Retinal pigment epithelial cell (primary cell): ENCODE measurements at places on chromosomes 1 and 21.
A peak's percentile ranks its signal among the peaks of the same experiment; 100 is the strongest.

DNA sequence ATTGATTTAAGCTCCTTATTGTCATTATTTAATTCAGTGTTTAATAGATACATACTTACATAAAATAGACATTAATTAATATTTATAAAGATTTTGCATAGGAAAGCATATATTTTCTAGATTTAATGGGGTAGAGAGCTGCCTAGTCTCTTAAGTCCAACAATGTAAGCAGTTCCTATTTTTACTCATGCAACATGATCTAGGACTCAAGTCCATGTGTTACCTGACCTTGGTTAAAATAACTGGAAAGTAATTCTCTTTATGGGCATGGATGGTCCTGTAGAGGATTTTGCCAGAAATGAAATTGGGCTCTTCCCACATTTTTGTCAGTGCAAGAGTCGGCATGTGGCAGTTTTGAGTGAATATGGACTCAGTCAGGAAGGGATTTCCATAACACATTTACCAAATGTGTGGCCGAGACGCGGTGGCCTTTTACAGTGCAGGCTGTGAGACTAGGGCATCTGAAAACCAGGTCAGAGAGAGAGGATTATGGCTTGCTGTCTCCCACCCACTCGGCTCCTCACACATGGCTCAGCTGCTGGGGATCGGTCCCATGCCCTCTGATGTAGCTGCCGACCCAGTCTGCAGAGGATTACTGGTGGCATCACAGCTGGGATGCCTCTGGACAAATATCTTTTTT is 6.2 kb upstream of the KIF1B start:
- DNase-seq: no peak

- DNase-seq: no peak
Observed at GRCh38 chr1:33288976-33289857, 31.7 kb downstream of the A3GALT2 start.

DNA sequence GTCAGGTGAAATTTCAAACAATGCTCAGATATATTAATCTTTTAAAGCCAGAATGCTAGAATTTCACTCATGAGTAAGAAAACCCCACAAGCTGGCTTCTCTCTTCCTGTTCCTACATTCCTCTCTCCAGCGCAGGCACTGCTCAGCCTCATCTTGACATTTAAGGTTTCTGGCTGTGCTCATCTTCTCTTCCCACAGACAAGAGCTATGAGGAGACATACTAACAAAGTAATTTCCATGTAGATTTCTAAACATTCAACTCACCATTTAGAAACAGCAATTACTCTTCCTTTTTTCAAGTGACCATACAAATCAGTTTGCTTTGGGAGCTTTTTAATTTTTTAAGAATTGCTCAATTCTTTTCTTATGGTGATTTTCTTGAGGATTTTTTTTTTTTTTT is 7.8 kb upstream of the LRRC8D start:
- DNase-seq: no peak

GRCh38 chr1:41498391-41498790 is 13.9 kb upstream of the EDN2 start:
- no peak for DNase-seq

DNA sequence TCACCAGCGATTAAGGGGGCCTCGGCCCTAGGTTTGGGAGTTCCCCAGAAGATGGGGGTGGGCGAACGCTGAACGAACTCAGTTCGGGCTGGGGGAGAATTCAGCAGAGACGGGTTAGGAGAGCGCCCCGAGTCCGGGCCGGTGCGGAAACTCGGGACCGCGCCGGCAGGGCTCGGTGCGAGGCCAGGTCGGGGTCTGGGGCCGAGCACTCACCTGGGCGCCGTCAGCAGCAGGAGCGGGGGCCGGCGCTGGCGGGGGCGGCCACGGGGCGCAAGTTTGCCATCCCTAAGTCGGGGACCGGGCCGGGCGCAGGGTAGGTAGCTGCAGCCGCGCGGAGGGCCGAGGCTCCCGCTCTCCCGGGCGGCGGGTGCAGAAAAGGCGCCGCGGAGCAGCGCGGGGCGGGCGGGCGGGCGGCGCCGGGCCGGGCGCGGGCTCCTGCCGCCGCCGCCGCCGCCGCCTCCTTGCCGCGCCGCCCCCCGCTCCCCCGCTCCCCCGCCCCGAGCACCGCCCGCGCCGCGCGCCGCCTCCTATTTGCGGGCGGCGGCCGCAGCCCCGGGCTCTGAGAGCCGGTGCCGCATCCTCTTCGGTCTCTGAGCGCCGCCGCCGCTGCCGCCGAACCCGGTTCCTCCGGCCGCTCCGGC is 349 bp downstream of the ADGRB2 start:
- DNase-seq: no peak

GRCh38 chr21:32437729-32438128 is 25.2 kb downstream of the EVA1C start:
- no peak for DNase-seq

- no peak for DNase-seq
Observed at GRCh38 chr1:173477286-173478093, at the start of gene PRDX6. Gene PRDX6 (plus strand): TSS chr1:173477335. CDS start chr1:173477398, 63 bp downstream.

DNA sequence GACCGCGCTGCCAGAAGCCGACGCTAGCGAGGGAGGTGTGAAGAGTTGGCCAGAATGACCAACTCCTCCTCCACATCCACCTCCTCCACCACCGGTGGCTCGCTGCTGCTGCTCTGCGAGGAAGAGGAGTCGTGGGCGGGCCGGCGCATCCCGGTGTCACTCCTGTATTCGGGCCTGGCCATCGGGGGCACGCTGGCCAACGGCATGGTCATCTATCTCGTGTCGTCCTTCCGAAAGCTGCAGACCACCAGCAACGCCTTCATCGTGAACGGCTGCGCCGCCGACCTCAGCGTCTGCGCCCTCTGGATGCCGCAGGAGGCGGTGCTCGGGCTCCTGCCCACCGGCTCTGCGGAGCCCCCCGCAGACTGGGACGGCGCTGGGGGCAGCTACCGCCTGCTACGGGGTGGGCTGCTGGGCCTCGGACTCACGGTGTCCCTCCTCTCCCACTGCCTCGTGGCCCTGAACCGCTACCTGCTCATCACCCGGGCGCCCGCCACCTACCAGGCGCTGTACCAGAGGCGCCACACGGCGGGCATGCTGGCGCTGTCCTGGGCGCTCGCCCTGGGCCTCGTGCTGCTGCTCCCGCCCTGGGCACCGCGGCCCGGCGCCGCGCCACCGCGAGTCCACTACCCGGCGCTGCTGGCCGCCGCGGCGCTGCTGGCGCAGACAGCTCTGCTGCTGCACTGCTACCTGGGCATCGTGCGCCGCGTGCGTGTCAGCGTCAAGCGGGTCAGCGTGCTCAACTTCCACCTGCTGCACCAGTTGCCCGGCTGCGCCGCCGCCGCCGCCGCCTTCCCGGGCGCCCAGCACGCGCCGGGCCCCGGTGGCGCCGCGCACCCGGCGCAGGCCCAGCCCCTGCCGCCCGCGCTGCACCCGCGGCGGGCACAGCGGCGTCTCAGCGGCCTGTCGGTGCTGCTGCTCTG is 1.2 kb downstream of the GPR88 start:
- DNase-seq: no peak

GRCh38 chr1:78437396-78437795 is 53.4 kb upstream of the PTGFR start:
- no peak for DNase-seq

- no peak for DNase-seq
Observed at GRCh38 chr1:12276225-12276624, 46.4 kb downstream of the VPS13D start.

GRCh38 chr1:147502760-147503159 is 38.5 kb upstream of the BCL9 start:
- DNase-seq: no peak

DNA sequence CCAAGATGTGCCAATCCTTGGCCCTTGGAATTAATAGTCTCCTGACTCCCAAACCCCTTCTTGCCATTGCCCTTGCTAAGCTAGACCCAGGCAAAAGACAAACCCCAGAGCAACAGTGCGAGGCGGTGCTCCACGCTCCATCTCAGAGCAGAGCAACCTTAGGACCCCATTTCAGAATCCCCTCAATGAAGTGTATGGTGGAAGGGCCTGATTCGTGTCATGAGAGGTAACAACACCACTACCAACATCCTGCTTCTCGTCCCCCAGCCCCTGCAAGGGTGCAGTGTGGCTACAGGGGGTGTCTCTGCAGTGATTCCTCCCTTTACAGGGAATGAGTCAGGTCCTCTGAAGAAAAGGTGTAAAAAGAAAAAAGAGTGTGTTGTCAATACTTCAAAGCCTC is 103.9 kb upstream of the IRF2BP2 start:
- DNase-seq: no peak

GRCh38 chr1:77036560-77036959 is 169.3 kb downstream of the ST6GALNAC5 start:
- DNase-seq: no peak

- no peak for DNase-seq
Observed at GRCh38 chr1:56190806-56191365, 388.5 kb downstream of the PLPP3 start.

- DNase-seq: no peak
Observed at GRCh38 chr1:77541162-77541545, 141.3 kb downstream of the ZZZ3 start.

GRCh38 chr1:59138402-59138801 is 158.5 kb upstream of the FGGY start:
- DNase-seq: no peak

GRCh38 chr1:228329887-228330286 is 76.7 kb downstream of the TRIM11 start:
- peak; percentile 79 for DNase-seq

DNA sequence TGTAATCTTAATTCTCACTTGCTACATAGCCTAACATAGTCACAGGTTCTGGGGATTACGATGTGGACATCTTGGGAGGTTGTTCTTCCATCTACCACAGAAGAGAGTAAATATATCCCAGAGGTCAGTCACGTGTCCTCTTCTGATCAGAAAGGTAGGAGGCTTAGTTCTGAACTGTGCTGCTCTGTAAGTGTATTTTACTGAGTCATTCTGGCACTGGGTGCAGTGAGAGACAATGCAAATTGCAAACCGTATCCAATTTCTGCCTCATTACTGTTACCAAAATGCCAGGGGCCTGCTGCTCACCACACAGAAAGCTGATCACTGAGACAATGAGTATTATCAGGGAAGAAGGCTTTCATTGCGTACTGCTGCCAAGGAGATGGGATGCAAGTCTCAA is 104.0 kb downstream of the GABPA start:
- DNase-seq: no peak

- DNase-seq: no peak
Observed at GRCh38 chr1:217088011-217088410, 364.8 kb upstream of the ESRRG start.

DNA sequence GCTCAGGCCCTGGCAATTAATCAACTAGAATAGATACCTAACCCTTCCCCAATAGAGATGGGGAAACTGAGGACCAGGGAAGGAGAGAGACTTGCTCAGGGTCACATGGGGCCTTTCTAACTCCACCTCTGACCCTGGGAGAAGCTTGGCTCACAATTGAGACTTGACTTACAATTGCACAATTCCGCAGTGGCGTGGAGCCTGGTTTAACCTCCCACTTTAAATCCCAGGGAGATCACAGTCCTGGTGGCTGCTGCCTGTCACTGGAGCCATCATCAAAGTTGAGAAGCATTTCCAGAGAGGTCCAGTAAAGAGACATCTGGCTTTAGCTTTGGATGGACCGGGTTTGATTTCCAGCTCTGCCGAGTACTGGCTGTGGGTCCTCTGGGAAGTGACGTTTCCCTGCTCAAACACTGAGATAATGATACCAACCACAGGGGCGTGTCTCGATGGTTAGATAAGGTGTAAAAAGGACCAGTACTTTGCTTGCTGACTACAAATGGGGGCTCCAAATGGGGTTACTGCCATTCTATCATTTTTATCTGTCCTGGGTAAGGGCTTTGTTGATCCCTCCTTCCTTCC is 39.3 kb downstream of the TRIM62 start:
- no peak for DNase-seq

GRCh38 chr1:168408884-168409283 is 128.2 kb downstream of the TBX19 start:
- DNase-seq: no peak
